Stimulated activated CD4-positive, alpha-beta T cell treated with anti-CD3 and anti-CD28 coated beads, Interleukin-1b, Interleukin-23, amount 100 ng/mL, for 1 hour (primary cell): ENCODE measurements at places on chromosomes 4 and X.

DNA sequence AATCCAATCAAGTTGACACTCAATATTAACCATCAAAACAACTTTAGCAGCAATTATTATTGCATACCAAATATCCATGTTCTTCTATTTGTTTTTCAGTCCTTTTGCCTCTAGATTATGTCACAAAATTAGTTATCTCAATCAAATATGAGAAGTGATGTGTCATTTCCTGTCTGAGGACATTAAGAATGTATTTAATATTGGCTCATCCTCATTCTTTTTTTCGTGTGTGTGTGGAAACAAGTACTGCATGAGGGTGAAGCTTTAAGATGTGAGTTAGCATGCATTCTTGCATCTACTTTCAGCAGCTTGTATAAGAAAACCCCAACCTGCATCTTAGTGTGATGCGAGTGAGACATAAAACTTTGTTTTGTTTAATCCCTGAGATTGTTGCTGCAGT is 301.4 kb downstream of the GRIA2 start:
- no peak for DNase-seq

DNA sequence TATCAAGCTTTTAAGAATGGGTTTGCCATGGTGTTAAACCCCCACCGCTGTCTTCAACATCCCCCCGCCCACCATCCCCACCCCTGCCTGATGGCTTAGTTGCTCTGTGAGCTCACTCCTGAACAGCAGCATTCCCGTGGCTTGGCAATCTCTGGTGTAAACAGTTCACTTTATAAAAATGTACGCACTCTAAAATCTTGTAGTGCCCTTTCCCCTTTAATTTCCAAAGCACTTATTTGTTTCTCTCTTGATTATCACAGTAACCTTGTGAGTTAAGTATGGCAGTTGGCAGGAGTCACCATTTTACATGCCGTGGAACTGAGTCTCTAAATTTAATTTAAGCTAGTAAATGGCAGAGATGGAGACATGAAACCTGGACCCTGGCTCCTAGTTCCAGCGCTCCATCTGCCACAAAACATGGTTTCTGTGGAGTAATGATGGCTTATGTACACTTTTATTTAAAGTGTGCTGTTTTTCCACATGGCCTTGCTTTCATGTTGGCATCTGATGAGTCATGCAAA is 123.1 kb downstream of the AFF1 start:
- no peak for DNase-seq

GRCh38 chr4:147312376-147313046 is 168.4 kb upstream of the EDNRA start:
- no peak for DNase-seq

DNA sequence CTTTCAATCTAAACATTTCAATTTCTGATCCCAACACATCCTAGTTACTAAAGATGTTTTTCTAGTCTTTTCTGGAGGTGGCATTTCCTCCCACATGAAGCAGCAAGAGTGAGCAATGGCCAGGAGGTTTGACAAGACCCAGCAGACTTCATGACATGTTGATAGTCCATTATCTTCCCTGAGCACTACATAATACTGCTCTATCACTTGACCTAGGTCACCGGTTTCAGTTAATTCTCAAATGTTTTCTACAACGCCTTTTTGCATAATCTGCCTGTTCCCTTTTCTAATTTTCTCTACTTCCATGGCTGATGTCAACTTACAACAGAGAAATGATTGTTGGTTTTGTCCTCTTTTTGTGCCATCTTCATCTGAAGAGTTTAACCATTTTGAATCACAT is 62.0 kb upstream of the GPRIN3 start:
- DNase-seq, result no peak
